CD4-positive, alpha-beta T cell treated with Interleukin-10 for 1 hour (primary cell): ENCODE measurements at places on chromosomes 1 and 21.
A peak's percentile ranks its signal among the peaks of the same experiment; 100 is the strongest.

GRCh38 chr1:10380594-10381275 is 18.1 kb upstream of the PGD start:
- no peak for DNase-seq

GRCh38 chr1:118988186-118989005 is at the start of gene TBX15:
Gene TBX15, minus strand, starts transcription at chr1:118988343. Its CDS starts 548 bp downstream, at chr1:118987795.
- DNase-seq: no peak

DNA sequence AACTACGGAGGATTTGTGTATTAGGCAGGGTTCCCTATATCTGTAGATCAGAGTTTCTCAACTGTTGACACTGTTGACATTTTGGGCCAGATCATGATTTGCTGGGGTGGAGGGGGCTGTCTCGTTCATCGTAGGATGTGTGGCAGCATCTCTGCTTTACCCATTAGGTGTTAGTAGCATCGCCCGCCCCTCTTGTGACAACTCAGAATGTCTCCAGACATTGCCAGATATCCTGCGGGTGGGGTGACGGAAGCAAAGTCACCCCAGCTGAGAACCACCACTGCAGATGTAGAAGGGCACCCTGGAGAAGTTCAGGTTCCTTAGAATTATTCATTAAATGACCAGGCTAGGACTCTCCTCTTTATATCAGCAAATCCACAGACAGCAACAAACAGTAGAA is 125.9 kb downstream of the CLIC6 start:
- DNase-seq: no peak

DNA sequence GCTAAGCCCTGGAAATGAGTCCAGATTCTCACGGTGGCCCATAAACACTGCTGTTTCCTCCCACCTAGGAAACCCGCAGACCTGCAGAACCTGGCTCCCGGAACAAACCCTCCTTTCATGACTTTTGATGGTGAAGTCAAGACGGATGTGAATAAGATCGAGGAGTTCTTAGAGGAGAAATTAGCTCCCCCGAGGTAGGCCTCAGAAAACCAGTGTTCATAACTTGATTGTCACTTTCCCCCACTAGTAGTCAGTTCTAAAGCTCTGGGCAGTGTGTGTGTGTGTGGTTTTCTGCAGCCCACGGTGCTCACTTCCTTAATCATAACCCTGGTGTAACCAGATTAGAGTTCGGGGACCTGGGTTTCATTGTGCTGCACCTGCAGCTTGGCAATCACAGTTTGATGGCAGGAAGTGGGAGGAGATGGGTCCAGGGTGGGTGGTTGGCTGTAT is 39.1 kb downstream of the CLIC6 start:
- peak; percentile 20 for DNase-seq

DNA sequence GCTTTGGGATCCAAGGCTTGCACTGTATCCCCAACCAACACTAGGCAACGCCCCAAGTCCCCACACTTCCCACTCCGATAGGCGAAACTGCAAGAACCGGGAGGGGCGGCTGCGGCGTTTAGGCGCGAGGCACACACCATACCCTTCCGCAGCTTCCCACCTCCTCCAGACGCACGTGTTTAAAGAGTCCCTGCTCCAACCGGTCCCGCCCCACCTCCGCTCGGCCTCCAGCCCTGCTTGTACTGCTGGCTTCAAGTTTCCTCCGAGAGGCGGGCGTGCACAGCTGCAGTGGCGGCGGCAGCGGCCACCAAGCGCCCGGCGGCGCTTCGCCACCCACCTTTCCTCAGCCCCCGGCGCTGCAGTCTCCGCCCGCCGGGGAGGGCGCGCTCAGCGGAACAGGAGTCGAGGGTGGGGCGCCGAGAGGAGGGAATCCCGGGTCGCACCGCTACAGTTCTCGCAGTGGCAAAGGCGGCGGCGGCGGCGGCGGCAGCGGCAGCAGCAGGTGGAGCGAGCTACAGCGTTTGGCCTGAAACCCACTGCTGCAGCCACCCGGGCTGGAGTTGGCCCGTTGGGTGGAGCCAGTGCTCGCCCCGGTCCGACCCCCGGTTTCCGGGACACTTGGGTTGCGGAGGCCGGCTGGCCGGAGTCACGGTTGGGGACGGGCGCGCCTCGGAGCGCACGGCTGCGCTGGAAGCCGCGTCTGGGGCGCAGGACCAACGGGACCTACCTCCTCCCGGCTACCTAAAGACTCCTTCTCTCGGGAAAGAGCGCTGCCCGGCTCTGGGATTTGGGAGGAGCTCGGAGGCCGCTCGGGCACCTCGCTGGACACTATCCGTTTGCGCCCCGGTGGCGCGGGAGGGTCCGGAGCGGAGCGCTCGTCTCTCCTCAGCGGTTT is at the start of gene CNIH3:
CNIH3 (plus strand) TSS at position 457 of the 895 bp plus-strand sequence. CDS start 858 bp downstream, outside the sequence.
- peak; percentile 27 for DNase-seq
